ENCODE measurements at places on chromosomes 5 and 9.

DNA sequence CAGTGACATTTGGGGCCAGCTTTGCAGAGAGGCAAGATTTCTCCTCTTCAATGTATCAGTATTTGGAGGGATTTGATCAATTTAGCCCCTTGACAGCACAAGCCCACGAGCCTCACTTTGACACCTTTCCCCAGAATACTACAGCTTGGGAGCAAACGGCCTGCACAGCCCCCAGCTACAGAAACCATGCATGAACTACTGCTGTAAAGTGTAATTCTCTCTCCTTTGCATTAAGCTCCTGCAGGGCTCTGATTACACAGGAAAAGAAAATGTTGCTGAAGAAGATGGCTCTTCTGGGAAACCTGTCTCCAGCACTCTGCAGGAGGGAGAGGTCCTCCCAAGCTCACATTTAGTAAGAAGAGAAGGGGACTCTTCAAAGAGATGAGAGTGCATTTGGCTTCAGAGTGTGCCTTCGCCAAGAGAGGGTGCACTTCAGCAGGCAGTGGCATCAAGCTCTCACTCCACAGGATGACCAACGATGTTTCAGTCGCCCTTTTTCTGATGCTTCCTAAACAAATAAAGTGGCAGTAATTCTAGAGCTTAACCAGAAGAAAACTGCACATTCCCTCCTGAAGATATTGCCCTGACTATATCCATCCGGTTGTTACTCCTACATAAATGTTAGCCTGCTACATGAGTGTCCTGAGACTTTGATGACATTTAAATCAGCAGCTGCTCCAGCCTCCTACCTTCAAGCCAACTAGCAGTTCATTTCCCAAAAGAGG, 272.2 kb downstream of the AUH start:
- no peak for DNase-seq

DNA sequence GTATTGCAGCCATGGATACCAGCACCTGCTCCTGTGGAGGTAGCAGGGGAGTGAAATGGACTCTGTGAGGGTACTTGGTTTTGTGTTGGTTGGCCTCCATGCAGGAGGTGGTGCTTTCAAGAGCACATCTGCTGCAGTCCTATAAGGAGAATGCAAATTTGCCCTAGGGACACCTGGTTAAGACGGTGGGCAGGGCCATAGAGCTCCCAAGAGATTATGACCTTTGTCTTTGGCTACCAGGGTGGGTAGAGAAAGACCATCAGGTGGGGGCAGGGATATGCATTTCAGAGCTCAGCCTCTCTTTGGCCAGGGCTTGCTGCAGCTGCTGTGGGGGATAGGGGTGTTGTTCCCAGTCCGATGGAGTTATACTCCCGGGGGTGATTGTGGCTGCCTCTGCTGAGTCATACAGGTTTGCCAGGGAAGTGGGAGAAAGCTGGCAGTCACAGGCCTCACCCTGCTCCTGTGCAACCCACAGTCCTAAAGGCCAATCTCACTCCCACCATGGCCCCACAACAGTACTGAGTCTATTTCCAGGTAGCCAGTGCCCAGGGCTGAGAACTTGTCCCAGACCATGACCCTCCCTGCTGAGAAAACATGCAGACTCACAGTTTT, 14.0 kb upstream of the PDLIM4 start:
- DNase-seq, result no peak

GRCh38 chr5:41966401-41967105, 41.5 kb downstream of the FBXO4 start:
- no peak for DNase-seq

GRCh38 chr5:172548311-172548731, 92.7 kb upstream of the NEURL1B start:
- no peak for DNase-seq

DNA sequence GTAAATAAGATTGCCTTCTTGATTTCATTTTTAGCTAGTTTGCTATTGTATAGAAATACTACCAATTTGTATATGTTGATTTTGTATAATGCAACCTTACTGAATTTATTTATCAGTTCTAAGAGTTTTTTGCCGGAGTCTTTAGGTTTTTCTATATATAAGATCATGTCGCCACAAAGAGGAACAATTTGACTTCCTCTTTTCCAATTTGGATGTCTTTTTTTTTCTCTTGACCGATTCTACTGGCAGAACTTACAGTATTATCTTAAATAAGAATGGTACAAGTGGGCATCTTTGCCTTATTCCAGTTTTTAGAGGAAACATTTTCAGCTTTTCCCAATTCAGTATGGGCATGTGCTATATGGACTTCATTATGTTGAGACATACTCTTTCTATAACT, 624.7 kb upstream of the ACO1 start:
- DNase-seq, result no peak

DNA sequence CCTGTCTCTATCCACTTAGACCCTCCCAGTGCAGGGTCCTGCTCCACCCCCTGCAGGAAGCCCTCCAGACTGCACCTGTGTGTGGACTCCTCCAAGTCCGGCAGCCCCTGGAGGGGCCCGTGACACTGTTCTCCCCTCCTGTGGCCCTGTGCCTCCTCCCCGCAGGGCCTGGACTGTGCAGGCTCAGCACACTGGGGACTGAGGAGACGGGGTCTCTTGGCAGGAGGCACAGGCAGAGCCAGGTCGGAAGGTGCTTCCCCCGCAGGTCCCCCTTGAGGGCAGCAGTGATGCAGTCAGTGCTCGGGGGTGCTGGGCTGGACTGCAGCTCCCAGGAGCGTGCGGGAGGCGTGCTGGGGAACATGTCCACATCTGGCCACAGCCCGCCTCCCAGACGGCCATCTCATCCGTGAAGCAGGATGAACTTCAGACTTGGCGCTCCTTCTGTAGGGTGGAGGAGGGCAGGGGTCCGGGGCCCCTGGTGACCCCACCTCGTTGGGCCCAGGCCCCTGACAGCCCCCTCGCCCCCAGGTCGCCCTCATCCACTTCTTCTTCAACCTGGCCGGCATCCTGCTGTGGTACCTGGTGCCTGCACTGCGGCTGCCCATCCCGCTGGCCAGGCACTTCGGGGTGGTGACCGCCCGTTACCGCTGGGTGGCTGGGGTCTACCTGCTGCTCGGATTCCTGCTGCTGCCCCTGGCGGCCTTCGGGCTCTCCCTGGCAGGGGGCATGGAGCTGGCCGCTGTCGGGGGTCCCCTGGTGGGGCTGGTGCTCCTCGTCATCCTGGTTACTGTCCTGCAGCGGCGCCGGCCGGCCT, 4.9 kb downstream of the SLC34A3 start:
- no peak for DNase-seq

- no peak for DNase-seq
These were observed 23.3 kb downstream of the SAR1B start for GRCh38 chr5:134609232-134609851.
